ENCODE measurements at places on chromosomes 6 and 20.
A peak's percentile ranks its signal among the peaks of the same experiment; 100 is the strongest.

DNA sequence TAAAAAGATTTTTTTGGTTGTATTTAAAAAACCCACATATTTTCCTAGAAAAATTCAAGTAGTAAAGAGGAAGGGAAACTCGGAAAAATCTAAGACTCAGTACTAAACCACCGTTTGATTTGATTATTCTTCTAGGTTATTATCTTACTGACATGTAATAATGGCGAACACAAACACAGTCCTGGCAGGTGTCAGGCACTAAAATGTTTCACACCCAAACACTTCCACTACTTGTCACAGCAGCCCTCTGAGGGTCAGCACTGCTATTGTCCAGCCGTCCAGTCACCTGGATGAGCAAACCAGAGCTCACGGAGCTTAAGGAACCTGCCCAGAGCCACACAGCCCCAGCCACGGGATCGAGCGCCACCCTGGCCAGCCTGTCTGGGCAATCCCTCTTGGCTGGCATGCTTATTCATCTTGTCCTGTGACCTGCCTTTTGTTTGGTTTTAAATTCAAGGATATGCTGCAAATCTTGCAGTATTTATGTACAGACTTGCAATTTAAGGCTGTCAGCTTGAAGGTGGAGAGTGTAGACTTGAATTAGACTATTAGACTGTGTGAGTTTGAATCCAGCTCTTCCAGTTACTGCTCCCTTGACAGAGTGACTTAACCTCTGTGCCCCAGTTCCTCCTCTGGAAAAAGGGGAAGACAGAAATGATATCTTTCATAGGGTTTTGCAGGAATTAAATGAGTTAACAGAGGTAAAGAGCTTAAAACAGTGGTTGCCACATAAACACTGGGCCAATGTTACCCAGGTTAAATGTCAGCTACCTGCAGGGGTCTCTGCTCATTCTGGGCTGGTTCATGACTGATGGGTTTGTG, 82.2 kb downstream of the CDYL start:
- no peaks in the 10 kb centered on the region for H3K27me3 ChIP-seq
- peaks cover 17% of the 10 kb centered on the region for H3K36me3 ChIP-seq

DNA sequence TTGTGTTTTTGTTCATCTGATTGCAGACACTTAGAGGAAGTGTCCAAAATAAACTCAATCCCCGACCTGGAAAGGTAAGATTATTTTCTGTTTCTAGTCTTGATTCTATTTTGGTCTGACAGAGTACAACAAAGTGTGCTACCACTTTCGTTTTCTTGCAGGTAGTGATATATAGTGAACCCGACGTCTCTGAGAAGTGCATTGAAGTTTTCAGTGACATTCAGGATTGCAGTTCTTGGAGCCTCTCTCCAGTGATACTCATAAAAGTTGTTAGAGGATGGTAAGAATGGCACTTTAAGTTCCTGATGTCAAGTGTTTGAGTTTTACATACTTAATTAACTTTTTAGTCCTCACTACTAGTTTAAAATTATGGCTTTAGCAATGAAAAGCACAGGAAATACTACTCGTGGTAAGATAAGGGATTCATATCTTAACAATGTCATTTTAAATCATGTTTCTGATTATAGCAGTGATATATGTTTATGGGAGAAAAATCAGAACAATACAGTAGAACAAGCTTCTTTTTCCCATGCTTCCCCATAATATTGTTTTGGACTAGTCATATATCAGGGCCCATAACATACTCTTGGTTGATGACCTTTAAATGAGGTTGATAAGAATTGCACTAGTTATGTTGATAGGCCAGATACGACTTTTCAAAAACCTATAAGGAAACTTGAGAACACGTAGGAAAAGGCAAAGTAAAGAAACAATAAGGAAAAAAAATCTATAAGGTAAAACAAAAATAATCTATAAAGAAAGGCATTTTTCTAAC, 104.0 kb downstream of the RTN4IP1 start:
- H3K4me3 ChIP-seq = peak overlapping the region; percentile 83
- peaks cover 42% of the 10 kb centered on the region for H3K36me3 ChIP-seq

DNA sequence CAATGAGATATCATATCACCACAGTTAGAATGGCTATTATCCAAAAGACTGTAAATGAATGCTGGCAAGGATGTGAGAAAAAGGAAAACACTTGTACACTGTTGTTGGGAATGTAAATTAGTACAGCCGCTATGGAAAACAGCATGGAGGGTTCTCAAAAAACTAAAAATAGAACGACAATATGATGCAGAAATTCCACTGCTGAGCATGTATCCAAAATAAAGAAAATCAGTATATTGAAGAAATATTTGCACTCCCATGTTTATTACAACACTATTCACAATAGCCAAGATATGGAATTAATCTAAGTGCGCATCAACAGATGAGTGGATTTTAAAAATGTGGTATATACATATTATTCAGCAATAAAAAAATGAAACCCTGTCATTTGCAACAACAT, 898.9 kb upstream of the MAN1A1 start:
- H3K36me3 ChIP-seq = no peaks in the 10 kb centered on the region
- peaks cover 2% of the 10 kb centered on the region for H3K4me1 ChIP-seq
- H3K27ac ChIP-seq = no peak overlapping the region
- no peak for DNase-seq
- no peak overlapping the region for H3K4me3 ChIP-seq

DNA sequence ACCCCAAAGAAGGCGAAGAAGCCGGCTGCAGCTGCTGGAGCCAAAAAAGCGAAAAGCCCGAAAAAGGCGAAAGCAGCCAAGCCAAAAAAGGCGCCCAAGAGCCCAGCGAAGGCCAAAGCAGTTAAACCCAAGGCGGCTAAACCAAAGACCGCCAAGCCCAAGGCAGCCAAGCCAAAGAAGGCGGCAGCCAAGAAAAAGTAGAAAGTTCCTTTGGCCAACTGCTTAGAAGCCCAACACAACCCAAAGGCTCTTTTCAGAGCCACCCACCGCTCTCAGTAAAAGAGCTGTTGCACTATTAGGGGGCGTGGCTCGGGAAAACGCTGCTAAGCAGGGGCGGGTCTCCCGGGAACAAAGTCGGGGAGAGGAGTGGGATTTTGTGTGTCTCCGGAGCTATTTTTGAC, 69.6 kb downstream of the HFE start:
- no peaks in the 10 kb centered on the region for H3K27me3 ChIP-seq
- peak overlapping the region; percentile 99 for H3K27ac ChIP-seq
- H3K36me3 ChIP-seq = peaks cover 37% of the 10 kb centered on the region
- H3K4me3 ChIP-seq = peak overlapping the region; percentile 88

DNA sequence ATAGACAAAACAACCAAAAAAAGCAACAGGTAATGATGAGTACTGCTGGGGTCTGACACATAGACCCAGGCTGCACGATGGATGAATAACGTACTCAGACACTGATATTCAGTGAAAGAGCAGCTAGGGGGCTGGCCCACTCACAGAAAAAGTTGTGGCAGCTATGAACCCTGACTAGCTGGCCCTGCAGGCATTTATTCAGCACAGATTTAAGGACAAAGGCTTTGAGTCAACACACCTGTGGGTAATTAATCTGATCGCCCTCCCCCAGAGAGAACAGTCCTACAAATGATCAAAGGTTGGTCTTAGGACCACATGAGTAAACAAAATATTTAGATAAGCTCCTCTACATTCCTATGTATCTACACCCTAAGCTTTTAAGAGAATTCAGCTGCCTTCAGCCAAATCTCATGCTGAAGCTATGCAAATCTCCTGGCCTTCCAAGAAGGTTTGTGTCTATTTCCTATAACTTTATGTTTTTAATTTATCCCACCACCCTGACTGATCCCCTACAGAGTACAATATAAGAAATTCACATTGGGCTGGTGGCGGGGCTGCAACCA, 81.7 kb upstream of the NXT1 start:
- H3K4me3 ChIP-seq = no peak overlapping the region
- no peak overlapping the region for H3K27ac ChIP-seq
- H3K4me1 ChIP-seq = no peaks in the 10 kb centered on the region
- H3K27me3 ChIP-seq = no peaks in the 10 kb centered on the region
- H3K36me3 ChIP-seq = no peaks in the 10 kb centered on the region
- DNase-seq = no peak

GRCh38 chr20:44129911-44130718, 56.9 kb downstream of the JPH2 start:
- no peak for DNase-seq
- no peak overlapping the region for H3K27ac ChIP-seq
- no peak overlapping the region for H3K4me3 ChIP-seq
- H3K36me3 ChIP-seq = no peaks in the 10 kb centered on the region

GRCh38 chr6:88730611-88731011, 232.8 kb downstream of the RNGTT start:
- peaks cover 13% of the 10 kb centered on the region for H3K4me1 ChIP-seq
- H3K36me3 ChIP-seq = peaks cover 30% of the 10 kb centered on the region
- H3K4me3 ChIP-seq = no peak overlapping the region
- no peaks in the 10 kb centered on the region for H3K27me3 ChIP-seq
- H3K27ac ChIP-seq = no peak overlapping the region

- H3K27ac ChIP-seq = no peak overlapping the region
- H3K36me3 ChIP-seq = no peaks in the 10 kb centered on the region
- no peaks in the 10 kb centered on the region for H3K4me1 ChIP-seq
Observed at GRCh38 chr6:19454001-19454720, 383.0 kb upstream of the ID4 start.

GRCh38 chr6:3304500-3305215, 45.9 kb downstream of the PSMG4 start:
- H3K27ac ChIP-seq = no peak overlapping the region
- H3K4me1 ChIP-seq = no peaks in the 10 kb centered on the region
- no peak for DNase-seq
- no peaks in the 10 kb centered on the region for H3K36me3 ChIP-seq
- no peak overlapping the region for H3K4me3 ChIP-seq

GRCh38 chr6:92667843-92668242, 751.5 kb downstream of the EPHA7 start:
- H3K36me3 ChIP-seq = no peaks in the 10 kb centered on the region
- no peak for DNase-seq
- H3K4me1 ChIP-seq = no peaks in the 10 kb centered on the region
- no peaks in the 10 kb centered on the region for H3K27me3 ChIP-seq
- H3K27ac ChIP-seq = no peak overlapping the region
